ENCODE measurements at places on chromosomes 1 and 21.
A peak's percentile ranks its signal among the peaks of the same experiment; 100 is the strongest.

GRCh38 chr21:22476726-22477646, 1478.8 kb downstream of the NCAM2 start:
- DNase-seq: no peak

- no peak for DNase-seq
These were observed 2.8 kb downstream of the TNFRSF8 start for GRCh38 chr1:12065872-12066271.

GRCh38 chr1:44785501-44786137, 2.4 kb downstream of the BEST4 start:
- no peak for DNase-seq

- peak; percentile 24 for DNase-seq
These were observed 1.0 kb downstream of the RNF220 start for GRCh38 chr1:44405798-44406736.

GRCh38 chr1:192592517-192592916, 16.9 kb downstream of the RGS1 start:
- no peak for DNase-seq

DNA sequence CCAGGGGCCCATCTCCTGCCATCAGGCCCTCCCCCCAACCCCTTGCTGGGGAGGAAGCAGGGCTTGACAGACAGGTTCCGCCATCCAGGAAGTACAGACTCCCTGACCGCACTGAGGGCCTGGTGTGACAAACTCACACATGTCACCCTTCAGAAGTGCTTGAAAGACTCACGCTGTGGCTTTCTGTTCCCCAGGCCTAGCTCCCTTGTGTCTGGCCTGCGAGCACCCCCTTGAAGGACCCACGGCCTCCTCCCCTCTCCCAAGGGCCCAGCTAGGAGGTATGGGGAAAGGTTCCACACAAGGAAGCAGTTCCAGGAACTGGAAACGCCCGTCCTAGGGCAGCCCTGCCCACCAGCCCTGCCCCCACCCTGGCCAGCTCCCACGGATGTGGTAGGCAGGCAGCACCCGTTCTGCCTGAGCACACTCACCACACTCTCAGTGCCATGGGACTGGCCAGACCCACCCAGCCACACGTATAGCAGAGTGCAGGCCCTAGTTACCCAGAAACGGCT, 26.7 kb downstream of the SLC2A1 start:
- peak; percentile 72 for DNase-seq

DNA sequence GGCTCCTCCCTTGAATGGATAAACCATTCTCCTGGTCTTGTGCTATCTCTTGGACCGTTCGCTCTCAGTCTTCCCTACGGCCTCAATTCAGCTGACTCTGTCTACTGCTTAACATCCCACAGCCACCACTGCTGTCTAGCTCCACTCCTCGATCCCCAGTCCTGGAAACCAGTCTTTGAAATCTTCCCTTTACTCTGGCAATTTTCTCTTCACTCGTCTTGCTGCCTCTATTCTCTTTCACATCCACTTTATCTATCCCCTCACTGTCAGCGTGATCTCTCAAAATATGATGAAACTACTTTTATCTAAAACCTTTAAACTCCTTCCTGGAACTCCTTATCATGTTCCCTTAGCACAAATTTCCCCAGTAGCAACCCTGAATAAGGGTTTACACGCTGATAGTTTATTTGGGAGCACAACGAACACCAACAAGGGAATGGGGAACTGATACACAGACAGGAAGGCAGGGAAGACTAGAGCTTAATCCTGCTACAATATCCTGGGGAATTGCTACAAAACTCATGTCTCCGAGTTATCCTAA, 131.6 kb upstream of the SAMSN1 start:
- DNase-seq: no peak

DNA sequence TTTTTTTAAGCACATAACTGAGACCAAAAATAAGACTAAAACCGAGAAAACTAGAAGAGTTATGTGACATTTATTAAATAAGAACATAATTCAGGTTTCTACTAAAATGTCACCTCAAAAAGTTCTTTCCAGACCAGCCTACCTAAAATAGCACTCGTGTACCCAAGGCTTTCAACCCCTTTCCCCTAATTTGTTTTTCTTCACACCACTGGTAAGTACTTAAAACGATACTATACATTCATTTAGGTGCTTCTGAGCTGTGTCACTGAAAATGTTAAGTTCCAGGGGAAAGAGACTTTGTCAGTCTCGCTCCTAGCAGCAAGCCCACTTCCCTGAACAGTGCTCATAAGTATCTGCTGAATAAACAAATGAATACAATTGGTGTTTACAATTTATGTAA, 6.8 kb downstream of the RRAGC start:
- DNase-seq: no peak

DNA sequence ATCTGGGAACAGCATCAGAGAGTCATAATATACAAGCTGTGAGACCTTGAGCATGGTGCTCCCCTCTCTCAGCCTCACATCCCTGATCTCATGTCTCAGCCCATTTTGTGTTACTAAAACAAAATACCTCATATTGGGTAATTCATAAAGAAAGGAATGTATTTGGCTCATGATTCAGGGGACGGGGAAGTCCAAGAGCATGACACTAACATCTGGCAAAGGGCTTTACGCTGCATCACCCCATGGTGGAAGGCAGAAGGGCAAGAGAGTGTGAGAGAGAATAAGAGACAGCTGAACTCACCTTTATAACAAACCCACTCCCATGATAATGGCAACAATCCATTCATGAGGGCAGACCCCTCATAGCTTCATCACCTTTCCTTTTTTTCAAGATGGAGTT, 36.5 kb downstream of the RNASEL start:
- DNase-seq: no peak

GRCh38 chr1:224133741-224134299, 19.9 kb downstream of the FBXO28 start:
- no peak for DNase-seq

- no peak for DNase-seq
These were observed 8.1 kb downstream of the ARF1 start for GRCh38 chr1:228090613-228091081.

- DNase-seq: no peak
These were observed 177.0 kb downstream of the CLIC6 start for GRCh38 chr21:34845521-34846451.

DNA sequence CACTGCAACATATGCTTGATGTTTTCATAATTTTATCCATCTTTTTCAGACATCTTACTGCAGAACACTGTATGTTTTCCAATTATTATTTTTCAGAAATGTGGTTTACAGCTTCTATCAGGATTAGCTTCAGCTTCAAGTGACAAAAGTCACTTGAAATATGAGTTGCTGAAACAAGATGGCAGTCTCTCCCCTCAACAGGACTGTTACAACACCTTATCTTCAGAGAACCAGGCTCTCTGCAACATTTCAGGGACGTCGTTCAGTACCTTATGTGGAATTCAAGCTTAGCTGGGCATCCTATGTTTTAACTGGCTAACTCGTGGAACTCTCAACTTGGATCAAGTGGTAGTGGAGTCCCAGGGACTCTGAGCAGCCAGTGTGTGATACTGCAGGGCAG, 2.0 kb upstream of the UBE2G2 start:
- DNase-seq: no peak

DNA sequence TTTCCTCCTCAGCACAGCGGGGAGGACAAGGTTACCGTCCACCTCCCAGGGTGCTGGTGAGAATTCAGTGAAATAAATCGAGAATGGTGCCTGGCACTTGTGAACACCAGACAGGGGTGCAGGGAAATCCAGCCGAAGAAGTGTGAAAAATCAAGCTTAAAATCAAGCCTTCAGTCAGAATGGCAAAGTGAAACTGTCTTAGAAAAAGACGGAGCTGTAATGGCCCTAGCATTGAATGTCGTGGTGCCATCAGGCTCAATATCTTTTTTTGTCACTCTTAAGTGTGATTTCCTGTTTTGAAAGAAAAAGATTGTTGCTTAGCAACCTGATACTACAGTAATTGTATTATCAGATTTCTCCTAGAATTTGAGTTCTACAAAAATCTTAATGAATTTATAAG, 22.1 kb downstream of the EDARADD start:
- no peak for DNase-seq

GRCh38 chr1:11391886-11392285, 87.1 kb upstream of the DISP3 start:
- DNase-seq: no peak

DNA sequence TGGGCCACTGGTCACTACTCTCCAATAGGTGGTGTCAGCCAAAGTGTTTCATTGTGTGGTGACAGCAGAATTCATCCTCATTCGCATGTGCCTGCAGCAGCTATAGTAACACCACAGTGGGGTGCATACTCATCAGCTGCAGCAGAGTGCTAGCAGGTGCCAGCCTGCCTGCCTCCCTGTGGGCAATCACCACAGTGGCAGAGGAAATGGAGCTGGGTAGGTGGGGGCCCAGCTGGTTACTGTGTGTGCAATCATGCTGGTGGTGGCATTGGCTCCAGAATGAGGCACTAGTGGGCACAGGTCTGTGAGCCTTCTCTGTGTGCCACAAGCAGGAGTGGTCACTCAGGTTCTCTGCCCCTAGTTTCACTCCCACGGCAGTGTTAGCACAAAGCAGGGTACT, 579.2 kb downstream of the PTPRC start:
- DNase-seq: peak; percentile 23

GRCh38 chr1:172928412-172928811, 122.3 kb downstream of the TNFSF18 start:
- DNase-seq: no peak

DNA sequence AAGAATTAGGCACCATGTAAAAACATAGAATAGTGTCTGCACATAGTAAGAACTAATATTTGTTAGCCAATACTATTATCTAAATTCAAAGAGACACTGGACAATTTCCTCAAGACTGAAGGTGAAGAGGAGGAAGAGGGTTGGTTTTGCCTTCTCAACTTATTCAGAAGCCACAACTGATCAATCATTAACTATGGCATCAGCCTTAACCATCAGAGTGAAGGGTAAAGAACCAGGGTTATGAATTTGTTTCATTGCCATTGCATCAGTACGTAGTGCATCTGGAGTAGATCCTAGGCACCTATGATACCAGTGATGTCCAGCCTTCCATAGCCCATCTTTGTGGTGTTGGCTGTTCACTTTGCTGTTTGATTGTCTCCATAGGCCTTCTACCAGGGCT, 421.7 kb upstream of the DEPDC1 start:
- no peak for DNase-seq

DNA sequence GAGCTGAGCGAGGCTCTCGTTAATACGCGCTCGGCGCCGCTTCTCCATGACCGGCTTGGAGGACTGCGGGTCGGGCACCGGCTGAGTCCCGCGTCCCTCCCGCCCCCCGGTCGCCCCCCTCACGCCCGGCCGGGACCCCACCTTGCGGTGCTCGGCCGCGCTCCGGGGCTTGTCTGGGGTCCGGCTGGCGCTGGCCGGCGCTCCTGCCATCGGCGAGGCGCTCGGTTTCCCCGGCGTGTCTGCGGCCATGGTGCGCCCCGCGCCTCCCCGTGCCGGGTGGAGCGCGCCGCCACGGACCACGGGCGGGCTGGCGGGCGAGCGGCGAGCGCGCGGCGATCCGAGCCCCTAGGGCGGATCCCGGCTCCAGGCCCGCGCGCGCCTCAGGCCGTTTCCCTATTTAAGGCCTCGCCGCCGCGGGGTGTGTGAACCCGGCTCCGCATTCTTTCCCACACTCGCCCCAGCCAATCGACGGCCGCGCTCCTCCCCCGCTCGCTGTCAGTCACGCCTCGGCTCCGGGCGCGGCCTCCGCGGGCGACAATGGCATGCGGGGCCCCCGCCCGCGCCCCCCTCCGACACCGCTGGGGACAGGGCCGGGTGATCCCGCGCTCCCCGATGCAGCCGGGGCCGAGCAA, at the start of gene HES4:
Gene HES4, minus strand, starts transcription at position 373 of the 632 bp plus-strand sequence. Its CDS starts 124 bp downstream, at position 249.
- DNase-seq: peak; percentile 70

DNA sequence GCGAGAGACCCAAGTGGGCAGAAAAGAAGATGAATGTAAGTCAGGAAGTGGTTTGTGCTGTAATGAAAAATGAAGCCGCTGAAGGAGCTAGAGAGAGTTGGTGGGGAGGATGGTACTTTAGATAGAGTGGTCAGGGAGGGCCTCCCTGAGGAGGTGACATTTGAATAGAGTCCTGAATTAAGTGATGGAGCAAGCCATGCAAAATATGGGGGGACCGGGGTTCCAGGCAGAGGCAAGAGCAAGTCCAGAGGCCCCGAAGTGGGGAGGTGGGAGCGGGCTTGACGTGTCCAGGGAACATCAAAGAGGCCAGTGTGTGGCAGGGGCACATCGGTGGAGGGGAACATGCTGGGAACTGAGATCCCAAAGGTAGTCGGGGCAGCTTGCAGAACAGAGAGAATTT, 43.1 kb downstream of the OPRD1 start:
- DNase-seq: no peak

DNA sequence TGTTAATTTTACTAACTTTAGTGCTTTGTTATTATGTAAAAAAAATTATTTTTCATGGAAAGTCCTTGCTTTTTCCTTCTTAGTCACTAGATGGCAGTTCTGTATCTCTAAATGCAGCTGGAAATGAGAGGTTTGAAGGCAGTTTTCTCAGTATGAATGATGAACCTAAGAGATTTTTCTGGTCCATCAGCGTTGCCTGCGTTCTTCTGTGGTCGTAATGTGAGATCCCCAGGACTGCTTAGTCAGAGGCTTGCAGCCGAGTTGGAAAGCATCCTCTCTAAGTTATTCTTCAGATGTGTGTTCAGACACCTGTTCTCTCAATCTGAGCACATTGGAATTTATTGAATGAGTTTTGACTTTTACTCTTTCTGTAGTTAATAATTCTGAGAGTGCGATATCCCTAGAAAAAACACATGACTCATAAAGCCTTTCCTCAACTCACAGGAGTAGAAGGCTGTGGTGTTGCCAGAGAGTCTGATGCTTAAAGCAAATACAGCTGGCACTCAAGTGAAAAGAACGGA, 99.3 kb downstream of the FMN2 start:
- no peak for DNase-seq

DNA sequence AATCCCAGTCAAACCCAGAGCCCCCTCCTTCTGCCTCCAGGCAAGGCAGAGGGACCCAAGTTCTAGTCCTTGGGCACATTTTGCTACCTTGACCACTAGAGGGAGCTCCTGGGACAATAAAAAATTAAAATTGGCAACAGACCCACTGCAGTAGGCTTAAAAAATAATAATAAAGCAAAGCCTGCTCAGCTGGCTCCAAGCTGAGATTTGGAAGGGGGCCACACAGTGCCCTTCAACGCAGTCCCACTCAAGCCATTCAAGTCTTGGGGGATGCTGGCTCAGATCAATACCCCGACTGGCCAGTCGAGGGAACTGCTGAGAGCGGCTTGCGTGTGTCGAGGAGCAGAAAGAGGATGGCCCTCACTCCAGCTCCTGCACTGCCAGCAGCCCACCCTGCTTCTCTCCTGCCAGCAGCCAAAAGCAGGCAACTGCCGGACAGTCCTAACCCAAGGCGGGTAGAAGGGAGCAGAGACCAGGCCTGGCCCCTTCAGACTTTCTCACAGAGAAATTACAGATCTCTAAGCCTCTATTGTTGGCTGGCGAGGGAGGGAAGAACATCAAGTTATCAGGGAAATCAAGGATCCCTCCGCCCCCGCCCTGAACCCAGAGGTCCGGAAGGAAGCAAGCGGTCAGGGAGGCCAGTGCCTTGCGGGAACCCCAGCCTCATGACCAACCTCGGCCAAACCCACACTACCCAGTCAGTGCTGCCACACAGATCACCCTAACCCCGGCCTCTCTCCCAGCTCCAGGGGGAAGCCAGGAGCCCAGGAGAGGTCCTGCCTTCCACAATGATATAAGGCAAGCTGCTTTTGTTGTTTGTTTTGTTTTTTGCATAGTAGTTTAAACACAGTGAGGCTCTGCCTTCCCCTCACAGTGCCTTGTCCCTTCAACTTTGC, 4.9 kb upstream of the ALDH4A1 start:
- peak; percentile 61 for DNase-seq
